ENCODE measurements at places on chromosomes 12 and 14.

- DNase-seq: no peak
These were observed 119.7 kb downstream of the FBXL14 start for GRCh38 chr12:1474574-1475153.

DNA sequence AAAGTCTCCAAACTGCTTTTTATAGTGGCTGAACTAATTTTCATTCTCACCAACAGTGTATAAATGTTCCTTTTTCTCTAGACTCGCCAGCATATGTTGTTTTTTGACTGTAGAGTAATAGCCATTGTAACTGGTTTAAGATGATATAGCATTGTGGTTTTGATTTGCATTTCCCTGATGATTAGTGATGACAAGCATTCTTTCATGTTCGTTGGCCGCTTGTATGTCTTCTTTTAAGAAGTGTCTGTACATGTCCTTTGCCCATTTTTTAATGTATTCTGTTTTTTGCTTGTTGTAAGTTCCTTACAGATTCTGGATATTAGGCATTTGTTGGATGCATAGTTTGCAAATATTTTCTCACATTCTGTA lies 404.9 kb downstream of the FLRT2 start:
- DNase-seq: no peak

DNA sequence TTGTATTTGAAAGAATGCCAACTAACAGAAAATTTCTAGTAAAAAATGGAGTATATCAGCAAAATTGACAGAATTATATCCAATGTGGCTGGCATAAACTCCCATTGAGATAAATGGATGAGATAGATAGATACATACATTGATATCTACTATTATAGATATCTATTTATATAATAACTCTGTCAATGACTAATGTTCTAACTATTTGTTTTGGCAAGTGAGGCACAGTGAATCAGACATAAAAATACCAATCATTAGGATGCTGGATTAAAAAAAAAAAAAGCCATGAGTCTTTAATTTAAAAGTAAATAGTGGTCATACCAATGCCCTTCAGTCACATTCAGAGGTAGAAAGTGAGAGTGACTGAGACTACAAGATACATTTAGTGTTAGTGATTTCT lies 33.7 kb upstream of the GLIPR1 start:
- DNase-seq: no peak

- DNase-seq: no peak
These were observed 58.9 kb upstream of the TMTC2 start for GRCh38 chr12:82627799-82628198.

DNA sequence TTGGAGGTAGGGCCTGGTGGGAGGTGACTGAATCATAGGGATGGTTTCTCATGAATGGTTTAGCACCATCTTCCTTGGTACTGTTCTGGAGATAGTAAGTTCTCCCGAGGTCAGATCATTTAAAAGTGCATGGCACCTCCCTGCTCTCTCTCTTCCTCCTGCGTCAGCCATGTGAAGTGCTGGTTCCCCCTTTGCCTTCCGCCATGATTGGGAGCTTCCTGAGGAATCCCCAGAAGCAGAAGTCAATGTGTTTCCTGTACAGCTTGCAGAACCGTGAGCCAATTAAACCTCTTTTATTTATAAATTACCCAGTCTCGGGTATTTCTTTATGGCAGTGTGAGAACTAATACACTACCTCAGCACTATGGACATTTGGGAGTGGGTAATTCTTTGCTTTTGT lies 4.8 kb upstream of the LGMN start:
- DNase-seq: no peak

DNA sequence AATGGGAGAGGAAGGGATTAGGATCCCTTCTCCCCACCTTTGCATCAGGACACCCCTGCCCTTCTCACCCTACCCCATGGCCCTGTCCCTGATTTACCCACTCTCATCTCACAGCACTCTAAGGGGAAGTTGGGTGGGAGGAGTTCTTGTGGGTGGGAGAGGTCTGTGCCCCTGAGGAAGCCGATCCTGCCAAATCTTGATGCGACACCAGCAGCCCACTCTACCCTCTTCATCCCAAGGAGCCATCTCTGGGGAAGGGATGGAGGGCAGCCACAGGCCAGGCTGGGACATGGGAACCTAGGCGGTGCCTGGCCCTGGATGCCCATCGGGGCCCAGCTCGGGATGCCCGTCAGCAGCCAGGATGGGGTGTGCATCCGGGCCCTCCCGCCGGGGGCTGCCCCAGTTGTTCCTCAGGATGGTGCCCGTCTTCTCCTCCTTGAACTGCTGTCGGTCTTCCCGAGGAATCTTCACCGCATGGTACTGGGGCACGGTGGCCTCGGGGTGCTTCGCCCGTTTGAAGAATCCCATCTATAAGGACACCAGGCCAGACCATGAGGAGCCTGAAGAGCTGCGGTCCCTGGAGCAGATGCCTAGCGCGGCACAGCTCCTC lies 22.8 kb downstream of the ITGA7 start:
- DNase-seq: no peak

DNA sequence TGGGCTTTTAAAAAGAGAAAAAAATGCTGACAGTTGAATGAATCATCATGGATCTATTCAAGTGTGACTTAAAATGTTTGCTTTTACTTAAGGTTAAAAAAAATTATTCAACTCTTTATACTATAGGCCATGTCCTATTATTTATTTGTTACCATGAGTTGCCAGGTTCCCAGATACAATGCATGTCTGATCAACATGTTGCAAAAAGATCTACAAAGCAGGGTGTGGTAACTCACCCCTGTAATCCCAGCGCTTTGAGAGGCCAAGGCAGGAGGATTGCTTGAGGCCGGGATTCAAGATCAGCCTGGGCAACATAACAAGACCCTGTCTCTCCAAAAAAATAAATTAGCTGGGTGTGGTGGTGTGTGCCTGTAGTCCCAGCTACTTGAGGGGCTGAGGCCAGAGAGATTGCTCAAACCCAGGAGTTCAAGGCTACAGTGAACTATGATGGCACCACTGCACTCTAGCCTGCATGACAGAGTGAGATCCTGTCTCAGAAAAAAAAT lies 460.8 kb downstream of the BCAT1 start:
- no peak for DNase-seq

DNA sequence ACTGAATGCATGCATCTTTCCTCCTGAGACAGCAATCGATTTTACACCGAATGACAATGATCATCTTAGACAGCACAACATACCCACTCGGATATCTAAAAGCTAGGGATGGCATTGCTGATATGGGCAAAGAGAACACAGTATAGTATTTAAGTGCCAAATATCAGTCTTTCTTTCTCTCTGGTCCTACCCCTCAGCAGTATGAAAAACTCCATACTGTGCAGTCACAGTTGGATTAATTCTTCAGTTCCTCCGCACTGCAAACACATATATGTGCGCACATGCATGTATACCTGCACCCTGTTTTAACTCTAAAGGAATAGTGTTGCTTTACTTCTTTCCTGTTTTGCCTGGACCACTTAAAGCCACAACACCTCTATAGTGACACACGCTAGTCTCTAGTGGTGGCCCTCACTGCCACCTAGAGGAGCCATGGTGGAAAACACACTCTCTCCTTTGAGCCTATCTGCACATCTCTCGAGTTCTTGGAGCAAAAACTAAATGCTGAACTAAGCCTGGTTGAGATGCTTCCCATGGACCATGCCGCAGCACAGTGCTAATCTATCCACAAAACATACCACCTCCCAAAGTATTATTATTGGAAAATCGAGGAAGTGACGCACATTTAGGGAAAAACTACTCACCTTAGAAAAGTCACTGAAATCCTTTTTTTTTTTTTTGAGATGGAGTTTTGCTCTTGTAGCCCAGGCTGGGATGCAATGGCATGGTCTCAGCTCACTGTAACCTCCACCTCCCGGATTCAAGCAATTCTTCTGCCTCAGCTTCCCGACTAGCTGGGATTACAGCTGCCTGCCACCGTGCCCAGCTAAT lies 11.9 kb downstream of the TMEM52B start:
- peak; percentile 8 for DNase-seq

- no peak for DNase-seq
These were observed 3.4 kb downstream of the MMP17 start for GRCh38 chr12:131831635-131832041.

DNA sequence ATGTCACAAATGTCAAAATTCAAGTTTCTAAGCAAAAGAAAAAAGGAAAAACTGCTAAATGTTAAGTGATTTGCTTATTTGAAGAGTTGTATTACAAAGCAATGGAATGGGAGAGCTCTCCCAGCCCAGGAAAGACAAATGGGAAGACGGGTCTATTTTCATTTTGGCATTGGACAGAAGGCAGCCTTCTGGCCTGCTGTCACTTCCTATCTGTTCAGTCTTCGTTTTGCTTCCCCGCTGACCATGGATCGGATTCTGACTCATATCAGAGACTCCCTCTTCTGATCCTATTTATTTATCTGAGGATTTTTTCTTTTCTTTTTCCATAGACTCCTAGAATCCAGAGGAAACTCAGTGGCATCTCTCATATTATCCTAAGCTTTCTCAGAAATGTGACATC lies 634.9 kb downstream of the DIO2 start:
- DNase-seq: no peak

DNA sequence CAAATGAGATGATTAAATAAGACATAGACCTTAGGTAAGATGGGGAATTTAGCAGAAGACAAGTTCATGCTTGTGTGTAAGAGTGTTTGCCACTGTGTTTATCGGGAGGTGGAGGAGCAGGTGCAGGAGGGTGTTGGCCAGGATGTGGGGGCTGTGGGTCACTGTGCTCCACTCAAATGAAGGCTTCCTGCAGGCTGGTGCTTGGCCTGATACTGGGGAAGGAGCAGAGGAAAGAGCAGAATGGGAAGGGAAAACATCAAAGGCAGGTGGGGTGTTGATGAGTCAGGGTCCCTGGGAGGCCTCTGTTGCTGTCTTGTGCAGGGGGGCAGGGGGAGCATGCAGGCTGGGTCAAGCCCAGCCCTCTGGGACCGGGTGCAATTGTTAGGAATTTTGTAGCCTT lies 126.5 kb downstream of the TSPAN9 start:
- DNase-seq: no peak

GRCh38 chr14:67276131-67276530 lies 34.9 kb downstream of the PALS1 start:
- no peak for DNase-seq

DNA sequence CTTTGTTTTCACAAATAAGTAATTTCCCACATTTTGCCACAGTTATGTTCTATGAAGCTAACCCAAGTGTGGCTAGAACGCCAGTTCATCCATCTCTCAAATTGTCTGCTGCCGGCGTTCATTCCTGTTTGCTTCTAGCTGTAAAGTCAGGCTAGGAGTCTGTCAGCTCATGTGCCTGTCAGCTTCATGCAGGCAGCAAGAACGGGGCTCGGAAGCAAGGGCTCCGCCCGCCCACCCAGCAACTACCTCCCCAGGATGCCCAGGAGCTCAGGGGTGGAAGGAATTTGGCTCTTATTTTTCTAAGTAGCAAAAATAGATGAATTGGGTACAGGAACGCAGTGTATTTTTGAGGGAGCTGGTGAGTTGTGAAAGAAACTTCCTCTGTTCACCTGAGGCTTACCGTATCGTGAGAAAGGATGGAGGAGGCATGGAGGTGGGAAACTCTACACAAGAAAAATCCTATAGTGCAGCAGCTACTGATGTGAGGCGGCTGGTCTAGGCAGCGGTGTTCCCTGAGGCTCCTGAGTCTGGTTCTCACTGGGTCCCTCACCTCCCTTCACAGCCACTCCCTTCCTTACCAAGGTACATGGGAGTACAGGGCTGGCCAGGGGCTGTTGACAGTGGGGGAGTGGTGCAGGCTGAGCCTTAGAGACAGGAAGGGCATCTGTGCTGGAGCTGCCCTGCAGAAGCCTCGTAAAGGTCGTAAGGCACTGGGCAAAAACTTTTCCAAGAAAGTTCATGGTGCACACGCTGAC lies 54.5 kb upstream of the AMN start:
- no peak for DNase-seq

GRCh38 chr12:131209082-131210070 lies 255.7 kb downstream of the ADGRD1 start:
- DNase-seq: no peak

DNA sequence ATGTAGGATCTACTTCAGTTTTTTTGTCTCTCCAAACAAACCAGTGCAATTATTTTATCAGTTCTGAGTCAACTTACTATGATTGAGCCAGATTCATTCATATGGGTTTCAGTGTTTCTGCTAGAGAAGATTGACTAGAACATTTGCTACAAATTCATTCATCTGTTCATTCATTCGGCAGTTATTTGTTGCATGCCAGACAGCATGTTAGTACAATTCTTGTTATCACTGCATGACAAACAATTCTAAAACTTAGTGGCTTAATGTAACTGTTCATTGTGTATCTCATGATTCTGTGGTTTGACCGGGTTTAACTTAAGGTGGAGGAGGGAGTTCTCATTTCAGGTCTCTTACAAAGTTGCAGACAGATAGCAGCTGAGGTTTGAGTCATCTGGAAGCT lies 52.3 kb downstream of the POLR3B start:
- no peak for DNase-seq

GRCh38 chr14:52781629-52782028 lies 9.8 kb downstream of the GNPNAT1 start:
- DNase-seq: no peak

GRCh38 chr14:64844272-64844671 lies 35.4 kb downstream of the SPTB start:
- DNase-seq: no peak

DNA sequence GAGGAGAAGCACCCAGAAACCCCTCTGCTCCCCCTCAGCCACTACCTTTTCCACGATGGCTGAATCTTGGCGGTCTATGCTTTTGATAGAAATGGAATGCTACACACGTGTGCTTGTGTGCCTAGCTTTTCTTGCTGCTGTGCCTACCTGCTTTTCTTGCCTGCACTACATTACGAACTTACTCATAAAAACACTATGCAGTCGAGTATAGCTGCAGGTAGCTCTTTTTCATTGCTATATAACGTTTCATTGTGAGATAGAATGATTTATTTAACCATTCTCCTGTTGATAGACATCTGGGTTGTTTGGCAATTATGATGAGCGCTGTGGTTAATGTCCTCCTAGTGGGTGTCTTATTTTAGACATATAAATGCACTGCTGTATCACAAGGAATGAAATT lies 67.9 kb upstream of the NCOR2 start:
- no peak for DNase-seq

GRCh38 chr12:33304176-33304575 lies 135.4 kb downstream of the SYT10 start:
- DNase-seq: no peak

DNA sequence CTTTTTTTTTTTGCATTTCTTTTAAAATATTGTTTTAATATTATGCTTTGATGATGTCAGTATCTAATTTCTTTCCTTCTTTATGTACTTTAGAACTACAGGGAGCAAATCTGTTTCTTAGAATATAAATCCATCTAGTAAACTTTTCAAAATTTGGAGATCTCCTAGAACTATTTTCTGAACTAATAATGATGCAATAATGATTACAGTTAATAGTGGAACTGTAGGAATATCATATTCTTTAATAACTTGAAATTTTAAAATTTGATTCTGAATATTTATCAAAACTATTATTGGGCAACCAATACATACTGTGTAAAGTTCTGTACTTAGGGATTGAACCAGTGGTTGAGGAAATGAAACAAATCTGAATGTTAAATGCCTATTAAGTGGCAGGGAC lies 23.1 kb upstream of the PMCH start:
- DNase-seq: no peak

DNA sequence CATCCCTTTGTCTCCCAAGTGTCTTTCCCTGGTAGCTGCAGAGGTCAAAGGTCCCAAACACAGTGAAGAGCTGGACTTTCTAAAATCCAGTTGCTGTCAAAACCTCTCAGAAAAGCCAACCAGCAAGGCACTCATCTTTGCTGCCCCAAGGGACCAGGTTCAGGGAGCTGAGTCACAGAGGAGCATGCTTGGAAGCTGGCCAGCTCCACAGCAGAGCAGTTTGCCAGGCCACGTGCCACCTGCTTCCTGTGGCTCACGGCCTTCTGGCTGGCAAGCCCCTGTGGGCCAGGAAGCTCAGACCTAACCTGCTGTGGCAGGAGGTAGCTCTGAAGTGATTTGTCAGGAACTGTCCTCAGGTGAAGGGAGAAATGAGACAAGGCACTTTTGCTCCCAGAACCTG lies 3.6 kb downstream of the ISCU start:
- peak; percentile 44 for DNase-seq

Measured in activated T-helper 1 cell treated with anti-CD3 and anti-CD28 coated beads, Interleukin-2, amount 50 U/mL, for 16 hours (primary cell).